Naive B cell (primary cell): ENCODE measurements at places on chromosomes 4 and X. TPM values are rescaled to one million over a fixed set of nuclear protein-coding genes. Genes with fewer than 3 reads are reported as not detected.

The TBX22 gene
- not detected for polyA plus RNA-seq

GRCh38 chr4:23734000-23734399, 155.8 kb downstream of the PPARGC1A start:
- no peak for DNase-seq
- no peaks in the 10 kb centered on the region for H3K36me3 ChIP-seq
- no peaks in the 10 kb centered on the region for H3K4me1 ChIP-seq
- H3K4me3 ChIP-seq: no peak overlapping the region
- H3K27me3 ChIP-seq: no peaks in the 10 kb centered on the region

GRCh38 chr4:112931001-112931400, 118.5 kb upstream of the ANK2 start:
- peaks cover 15% of the 10 kb centered on the region for H3K27me3 ChIP-seq
- no peak for DNase-seq
- no peak overlapping the region for H3K4me3 ChIP-seq
- H3K36me3 ChIP-seq: no peaks in the 10 kb centered on the region

DNA sequence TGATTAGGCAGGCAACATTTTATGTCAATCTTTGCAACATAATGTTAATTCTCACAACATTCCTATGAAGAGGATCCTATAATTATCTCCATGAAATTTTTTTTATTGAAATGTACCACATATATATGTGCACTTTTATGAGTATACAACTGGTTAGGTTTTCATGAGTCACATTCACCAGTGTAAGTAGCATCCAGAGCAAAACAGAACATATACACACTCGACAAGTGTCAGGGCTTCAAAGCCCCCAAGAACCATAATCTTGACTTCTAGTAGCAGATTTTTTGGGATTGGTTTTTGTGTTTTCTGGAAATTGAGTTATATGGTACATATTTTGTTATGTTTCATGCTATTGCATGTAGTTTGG, 62.4 kb downstream of the ARHGAP10 start:
- H3K4me1 ChIP-seq: peaks cover 6% of the 10 kb centered on the region
- H3K4me3 ChIP-seq: no peak overlapping the region
- H3K27ac ChIP-seq: no peak overlapping the region
